ENCODE measurements at places on chromosomes 7 and 10. TPM values are rescaled to one million over a fixed set of nuclear protein-coding genes. Genes with fewer than 3 reads are reported as not detected.

GRCh38 chr10:10911471-10911921 lies 106.2 kb upstream of the CELF2 start:
- DNase-seq = no peak

GRCh38 chr7:158561659-158562058 lies 26.0 kb downstream of the PTPRN2 start:
- no peak for DNase-seq

PRTFDC1 gene
- total RNA-seq = 0.11 TPM

- DNase-seq = no peak
Measured at GRCh38 chr7:121080913-121081326, 92.4 kb downstream of the CPED1 start.

HGF gene
- total RNA-seq = not detected

DNA sequence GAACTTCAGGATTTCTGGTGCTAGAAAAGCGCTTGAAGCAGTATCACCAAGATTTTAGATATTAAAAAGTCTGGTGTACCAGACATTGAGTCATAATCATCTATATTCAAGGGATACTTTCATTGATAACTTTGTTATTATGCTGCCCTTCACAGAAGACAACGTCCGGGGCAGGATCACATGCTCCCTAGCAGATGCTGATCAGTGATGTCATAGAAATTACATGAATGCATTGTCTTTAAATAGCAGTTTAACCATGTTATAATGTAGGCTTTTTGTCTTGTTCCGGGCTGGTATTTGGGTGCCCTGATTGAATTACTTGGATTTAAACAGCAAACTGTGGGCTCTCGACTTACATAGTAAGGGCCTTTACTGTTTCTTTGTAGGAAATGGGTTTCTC lies 54.0 kb downstream of the VWA2 start:
- no peak for DNase-seq

SLC39A12 gene
- total RNA-seq = not detected

DNA sequence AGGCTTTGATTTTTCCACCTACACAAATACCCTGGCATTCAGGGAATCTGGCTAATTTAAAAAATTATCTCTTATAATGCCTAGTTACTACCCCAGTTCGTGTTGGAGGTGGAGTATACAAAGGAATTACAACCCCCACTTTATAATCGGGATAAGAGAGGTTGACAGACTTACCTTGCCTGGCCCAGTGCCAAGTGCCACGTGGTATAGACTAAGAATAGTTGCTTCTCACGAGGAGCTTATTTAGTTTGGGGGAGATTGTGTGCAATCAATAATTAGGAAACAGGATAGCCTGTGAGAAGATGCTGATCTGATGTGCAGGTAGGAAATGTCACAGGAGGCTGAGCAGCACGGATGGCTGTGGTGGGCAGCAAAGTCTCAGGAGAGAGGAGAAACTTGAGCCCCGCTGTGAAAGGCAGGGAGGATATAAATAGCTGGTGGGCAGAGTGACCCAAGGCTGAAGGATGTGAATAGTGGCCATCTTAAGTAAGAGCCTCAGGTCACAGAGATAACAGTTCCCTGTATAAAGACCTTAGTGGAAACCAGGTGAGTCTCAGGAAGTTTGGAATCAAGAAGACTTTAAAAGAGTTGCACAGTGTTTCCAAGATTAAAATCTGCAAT lies 11.3 kb upstream of the ATXN7L1 start:
- DNase-seq = no peak

- DNase-seq = no peak
Measured at GRCh38 chr7:29878081-29878688, 71.9 kb downstream of the WIPF3 start.

- no peak for DNase-seq
Measured at GRCh38 chr7:71625545-71625944, 493.6 kb downstream of the GALNT17 start.

- DNase-seq = no peak
Measured at GRCh38 chr7:25494896-25495295, 266.6 kb upstream of the NPVF start.

- no peak for DNase-seq
Measured at GRCh38 chr7:32164341-32164996, 94.3 kb upstream of the PDE1C start.

DNA sequence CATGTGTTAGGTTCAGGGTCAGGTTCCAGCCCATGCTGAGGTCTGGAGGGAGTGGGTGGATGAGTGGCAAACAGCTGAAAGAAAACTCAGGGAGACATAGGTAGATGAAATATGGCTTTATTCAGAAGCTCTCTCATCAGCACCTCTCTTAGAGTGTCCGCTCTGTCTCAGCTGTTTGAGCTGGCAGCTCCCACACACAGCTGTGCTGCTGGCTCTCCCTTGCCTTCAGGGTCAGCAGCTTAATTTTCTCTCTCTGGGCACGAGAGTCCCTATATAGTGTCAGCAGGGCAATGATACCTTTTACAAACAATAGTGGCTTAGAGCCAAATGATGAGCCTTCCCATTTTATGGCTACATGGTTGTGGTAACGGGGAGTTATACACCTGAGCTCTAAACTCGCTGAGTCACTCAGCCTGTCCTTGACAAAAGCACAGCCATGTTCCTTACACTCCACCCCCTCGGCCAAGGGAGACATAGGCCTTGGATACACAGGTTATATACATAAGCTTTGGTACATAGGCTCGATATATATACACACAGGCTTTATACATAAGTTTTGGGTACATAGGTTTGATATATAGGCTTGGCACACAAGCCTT lies 10.4 kb downstream of the RNF133 start:
- DNase-seq = no peak

DNA sequence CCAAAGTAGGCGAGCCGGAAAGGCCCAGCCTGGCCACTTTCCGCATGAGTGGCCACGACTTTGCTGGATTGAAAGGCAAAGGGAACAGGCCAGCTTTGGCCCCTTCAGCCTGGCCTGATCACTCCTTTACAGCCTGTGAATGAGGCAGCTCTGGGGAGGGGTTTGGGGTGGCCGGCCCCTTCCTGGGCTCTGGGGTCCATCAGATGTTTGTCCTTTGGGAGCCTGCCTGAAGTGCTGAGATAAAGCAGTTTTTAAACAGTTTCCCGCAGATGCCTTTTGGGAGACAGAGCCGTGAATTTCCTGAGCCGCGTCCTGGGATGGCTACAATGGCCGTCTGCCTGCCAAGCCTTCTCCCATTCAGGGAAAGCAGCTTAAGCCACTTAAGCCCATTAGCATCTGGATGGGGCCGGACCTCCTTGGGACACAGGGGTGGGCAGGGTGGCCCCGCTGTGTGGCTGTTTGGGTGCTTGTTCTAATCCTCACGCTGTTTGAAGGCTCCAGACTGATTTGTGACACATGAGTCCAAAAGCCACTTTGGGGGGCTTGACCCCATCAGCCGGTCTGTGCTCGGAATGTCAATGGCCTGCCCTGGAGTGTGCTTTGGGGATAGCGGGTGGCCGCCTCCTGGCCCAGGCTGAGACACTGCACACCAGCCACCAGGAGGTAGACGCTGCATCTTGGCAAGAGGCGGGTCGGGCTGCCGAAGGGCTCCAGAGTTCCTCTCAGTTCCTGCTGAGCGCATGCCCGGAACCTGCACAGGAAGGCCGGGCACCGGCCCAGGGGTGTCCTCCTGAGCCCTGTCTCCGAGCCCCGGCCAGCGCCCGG lies 38.9 kb downstream of the NKX6-2 start:
- no peak for DNase-seq

DNA sequence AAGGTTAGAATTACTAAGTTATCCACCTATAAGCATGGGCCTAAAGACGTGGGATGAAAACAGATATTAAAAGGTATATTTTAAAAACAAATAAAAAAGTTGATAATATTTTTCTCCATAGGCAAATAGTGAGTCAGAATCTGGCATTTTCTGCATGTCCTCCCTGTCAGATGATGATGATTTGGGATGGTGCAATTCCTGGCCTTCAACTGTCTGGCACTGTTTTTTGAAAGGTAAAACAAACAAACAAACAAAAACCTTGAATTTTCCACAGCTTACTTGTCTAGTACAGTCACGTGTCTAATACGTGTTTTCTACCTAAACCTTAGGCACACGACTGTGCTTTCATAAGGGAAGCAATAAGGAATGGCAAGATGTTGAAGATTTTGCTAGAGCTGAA lies 17.4 kb downstream of the HBP1 start:
- no peak for DNase-seq

DNA sequence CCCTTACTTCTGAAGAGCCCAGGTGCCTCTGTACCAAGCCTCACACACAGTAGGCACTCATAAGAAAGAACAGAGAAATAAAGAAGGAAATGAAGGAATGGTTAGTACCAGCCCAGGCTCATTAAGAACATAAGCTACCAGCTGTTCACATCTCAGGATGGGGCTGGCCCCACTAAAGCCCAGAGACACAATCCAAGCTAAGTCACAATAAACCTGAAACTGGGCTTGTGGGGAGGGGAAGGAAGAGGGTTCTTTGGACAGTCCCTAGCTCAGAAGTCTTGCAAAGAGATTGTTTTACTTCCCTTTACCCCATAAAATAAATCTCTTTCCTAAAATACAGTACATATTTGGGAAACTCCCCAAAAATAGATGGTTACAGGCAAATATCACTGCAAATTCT lies 24.3 kb downstream of the FBXW4 start:
- DNase-seq = no peak

- no peak for DNase-seq
Measured at GRCh38 chr7:91915401-91916050, 25.1 kb upstream of the AKAP9 start.

GRCh38 chr7:140062118-140062527 lies 628 bp downstream of the PARP12 start:
- no peak for DNase-seq

COG5 gene
- total RNA-seq = 36.0 TPM

GRCh38 chr7:113730309-113730955 lies 188.4 kb downstream of the PPP1R3A start:
- no peak for DNase-seq

UCN3 gene
- total RNA-seq = not detected
